CD8-positive, alpha-beta memory T cell (primary cell): ENCODE measurements at places on chromosomes 4 and X. TPM values are rescaled to one million over a fixed set of nuclear protein-coding genes. Genes with fewer than 3 reads are reported as not detected.

GRCh38 chr4:123359449-123360315 is 36.9 kb upstream of the SPRY1 start:
- DNase-seq = no peak

GRCh38 chrX:5559386-5559785 is 669.3 kb downstream of the NLGN4X start:
- DNase-seq = no peak

- DNase-seq = no peak
These were observed 70.9 kb upstream of the FAT4 start for GRCh38 chr4:125243789-125244397.

- no peak for DNase-seq
These were observed 6.9 kb downstream of the PJA1 start for GRCh38 chrX:69158166-69158980.

- DNase-seq = no peak
These were observed 60.5 kb upstream of the ADAMTS3 start for GRCh38 chr4:72629540-72629939.

DNA sequence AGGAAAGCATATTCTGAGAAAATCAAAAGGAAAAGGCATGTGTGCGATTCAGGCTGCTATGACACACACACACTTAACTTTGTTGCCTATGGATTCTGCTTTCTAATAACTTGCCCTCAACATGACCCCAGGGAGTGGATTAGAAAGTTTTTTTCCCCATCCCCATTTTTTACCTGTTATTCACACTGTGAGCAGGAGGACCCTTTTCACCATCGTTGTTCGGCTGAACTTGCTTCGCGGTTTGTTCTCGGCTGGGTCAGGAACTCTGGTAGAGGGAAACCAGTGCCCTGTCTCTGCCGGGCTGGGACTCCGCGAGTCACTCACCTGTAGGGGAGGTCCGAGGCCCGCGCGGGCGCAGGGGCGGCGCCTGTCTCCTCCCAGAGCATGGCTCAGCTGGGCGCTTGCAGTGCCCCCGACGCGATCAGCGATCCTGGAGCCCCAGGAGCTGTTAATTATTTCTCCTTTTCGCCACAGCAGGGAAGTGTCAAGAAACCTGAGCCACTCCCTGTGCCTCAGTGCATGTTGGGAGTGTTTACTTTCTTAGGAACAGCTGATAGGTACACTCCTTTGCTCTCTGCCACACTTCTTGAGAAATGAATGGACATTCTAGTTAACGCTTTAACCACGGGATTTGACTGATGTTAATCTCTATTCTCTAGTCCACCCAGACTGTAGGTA is at the start of gene RASSF6:
RASSF6 (minus strand) TSS at position 322 of the 678 bp plus-strand sequence. CDS start 8,641 bp downstream, outside the sequence.
- DNase-seq = no peak

DNA sequence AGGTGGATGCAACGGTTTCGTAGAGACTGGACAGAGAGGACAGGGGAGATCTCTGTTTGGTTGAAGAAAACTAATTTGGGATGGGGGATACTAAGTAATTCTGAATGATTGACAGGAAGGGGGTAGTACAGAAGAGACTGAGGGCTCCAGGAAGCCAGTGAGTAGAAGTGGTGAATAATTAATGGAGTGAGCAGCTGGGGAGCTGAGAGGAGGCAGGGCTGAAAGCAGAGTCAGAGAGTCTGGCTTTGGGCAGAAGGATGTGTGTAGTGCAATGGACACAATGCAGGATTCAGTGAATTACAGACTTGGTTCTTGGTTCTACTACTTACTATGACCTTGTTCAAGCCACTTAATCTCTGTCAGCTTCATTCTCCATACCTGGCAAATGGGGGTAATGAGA is 161.7 kb downstream of the RBMX2 start:
- DNase-seq = no peak

- no peak for DNase-seq
These were observed 62.6 kb downstream of the SORCS2 start for GRCh38 chr4:7254736-7255487.

The IL2RG gene
- total RNA-seq = 323 TPM

The GASK1B gene
- total RNA-seq = 0.29 TPM

The SATL1 gene
- total RNA-seq = not detected

The SSX4B gene
- total RNA-seq = not detected

The CFAP47 gene
- total RNA-seq = not detected
